ENCODE measurements at places on chromosomes 12 and 14. TPM values are rescaled to one million over a fixed set of nuclear protein-coding genes. Genes with fewer than 3 reads are reported as not detected.

The BCL11B gene
- total RNA-seq: 48.5 TPM

GRCh38 chr12:2011643-2012607, 7.7 kb upstream of the DCP1B start:
- H3K4me1 ChIP-seq: no peaks in the 10 kb centered on the region
- H3K27me3 ChIP-seq: peaks cover 3% of the 10 kb centered on the region
- H3K4me3 ChIP-seq: no peak overlapping the region
- no peak for DNase-seq

DNA sequence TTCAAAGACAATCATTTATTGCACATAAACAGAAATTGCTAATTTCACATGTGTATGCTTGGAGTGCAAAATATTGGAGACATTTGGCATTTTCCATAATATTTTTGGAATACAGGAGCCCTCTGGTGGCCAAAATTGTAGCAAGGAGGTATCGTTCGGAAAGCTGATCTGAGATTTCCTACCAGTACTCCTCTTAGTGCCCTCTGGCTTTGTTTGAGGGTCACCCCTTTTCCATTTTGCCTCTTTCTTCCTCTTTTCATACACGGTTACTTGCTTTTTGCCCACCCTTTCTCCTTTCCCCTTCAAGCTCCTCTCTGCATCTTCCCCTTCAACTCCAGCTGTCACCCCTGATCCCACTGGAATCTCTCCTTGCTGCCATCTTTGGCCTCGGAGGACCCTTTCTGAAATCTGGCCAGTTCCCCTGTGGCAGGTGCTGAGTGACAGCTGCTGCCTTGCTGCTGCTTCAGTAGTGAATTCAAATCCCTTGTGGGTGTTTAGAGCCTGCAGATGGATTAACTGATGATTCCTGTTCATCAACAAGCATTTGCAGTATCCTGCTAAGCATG, 164.6 kb upstream of the PARP11 start:
- H3K4me3 ChIP-seq: no peak overlapping the region
- H3K27ac ChIP-seq: no peak overlapping the region
- peak; percentile 31 for DNase-seq
- peaks cover 3% of the 10 kb centered on the region for H3K4me1 ChIP-seq

DNA sequence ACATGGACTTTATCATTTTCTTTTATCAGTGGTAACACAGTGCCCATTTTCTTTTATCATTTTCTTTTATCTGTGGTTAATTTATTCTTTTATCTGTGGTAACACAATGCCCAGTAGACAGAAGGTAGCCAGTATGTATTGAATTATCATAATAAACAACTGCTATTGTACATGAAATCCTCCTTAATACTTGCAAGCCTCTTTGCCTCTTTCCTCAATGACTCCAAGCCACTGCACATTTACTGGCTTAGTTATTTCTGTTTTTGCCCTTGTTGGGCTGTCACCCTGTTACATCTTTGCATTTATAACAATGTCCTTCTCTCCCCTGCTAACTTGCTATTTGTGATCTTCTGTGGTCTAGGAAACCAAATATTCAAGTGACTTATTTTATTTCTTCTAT, 345.0 kb downstream of the ATP23 start:
- peaks cover 2% of the 10 kb centered on the region for H3K4me1 ChIP-seq
- peaks cover 7% of the 10 kb centered on the region for H3K27me3 ChIP-seq
- H3K4me3 ChIP-seq: no peak overlapping the region
- H3K27ac ChIP-seq: no peak overlapping the region
- DNase-seq: no peak
- H3K36me3 ChIP-seq: no peaks in the 10 kb centered on the region

- no peak overlapping the region for H3K27ac ChIP-seq
- H3K4me3 ChIP-seq: no peak overlapping the region
- H3K4me1 ChIP-seq: peaks cover 12% of the 10 kb centered on the region
These were observed 113.3 kb downstream of the PTGER2 start for GRCh38 chr14:52427460-52427859.

The OAS1 gene
- total RNA-seq: 22.7 TPM

- H3K27ac ChIP-seq: no peak overlapping the region
- no peak overlapping the region for H3K4me3 ChIP-seq
- H3K27me3 ChIP-seq: no peaks in the 10 kb centered on the region
- no peaks in the 10 kb centered on the region for H3K4me1 ChIP-seq
- no peaks in the 10 kb centered on the region for H3K36me3 ChIP-seq
These were observed 1204.8 kb downstream of the GALC start for GRCh38 chr14:86788224-86788623.

DNA sequence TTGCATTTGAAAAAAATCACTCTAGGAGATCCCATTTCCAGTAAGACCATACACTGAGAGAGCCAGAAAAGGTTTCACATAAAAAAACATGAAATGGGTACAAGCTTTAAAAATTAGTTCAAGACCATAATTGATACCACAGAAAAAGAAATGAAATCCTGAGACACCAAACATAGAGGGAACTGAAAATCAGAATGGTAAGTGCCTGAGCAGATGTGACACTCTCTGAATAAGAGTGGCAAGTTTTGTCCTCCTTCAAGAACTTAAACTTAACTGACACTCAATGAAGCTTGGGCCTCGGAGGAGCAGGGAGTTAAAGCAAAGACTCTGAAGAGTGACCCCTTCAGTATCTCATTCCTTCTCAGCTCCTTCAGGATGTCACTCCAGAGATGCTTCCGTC, 23.2 kb upstream of the PTGDR start:
- no peak for DNase-seq
- H3K4me1 ChIP-seq: peaks cover 31% of the 10 kb centered on the region
- no peak overlapping the region for H3K4me3 ChIP-seq
- peaks cover 6% of the 10 kb centered on the region for H3K36me3 ChIP-seq

GRCh38 chr14:105199093-105199492, 18.0 kb upstream of the NUDT14 start:
- peaks cover 26% of the 10 kb centered on the region for H3K27me3 ChIP-seq
- DNase-seq: no peak
- H3K36me3 ChIP-seq: no peaks in the 10 kb centered on the region
- H3K4me3 ChIP-seq: no peak overlapping the region
- peaks cover 23% of the 10 kb centered on the region for H3K4me1 ChIP-seq

DNA sequence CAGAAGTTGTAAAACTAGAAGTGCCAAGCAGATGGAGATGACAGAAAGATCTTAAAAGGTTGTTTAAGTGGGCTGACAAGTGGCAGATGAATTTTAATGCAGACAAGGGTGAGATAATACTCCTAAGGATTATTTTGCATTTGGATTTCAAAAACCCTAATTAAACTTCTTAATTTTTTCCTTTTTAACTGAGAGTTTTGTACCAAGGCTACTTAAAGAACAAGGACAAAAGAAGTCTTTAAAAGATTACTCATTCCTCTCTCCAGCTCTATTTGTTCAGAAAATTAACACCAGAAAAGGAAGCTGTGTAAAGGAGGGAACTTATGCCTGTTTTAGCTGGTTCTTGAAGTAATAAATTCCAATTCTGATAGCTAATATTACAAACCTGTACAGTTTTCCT, 275.4 kb downstream of the ETNK1 start:
- no peaks in the 10 kb centered on the region for H3K4me1 ChIP-seq
- H3K27ac ChIP-seq: no peak overlapping the region
- H3K27me3 ChIP-seq: no peaks in the 10 kb centered on the region
- no peaks in the 10 kb centered on the region for H3K36me3 ChIP-seq
- DNase-seq: no peak
- no peak overlapping the region for H3K4me3 ChIP-seq

DNA sequence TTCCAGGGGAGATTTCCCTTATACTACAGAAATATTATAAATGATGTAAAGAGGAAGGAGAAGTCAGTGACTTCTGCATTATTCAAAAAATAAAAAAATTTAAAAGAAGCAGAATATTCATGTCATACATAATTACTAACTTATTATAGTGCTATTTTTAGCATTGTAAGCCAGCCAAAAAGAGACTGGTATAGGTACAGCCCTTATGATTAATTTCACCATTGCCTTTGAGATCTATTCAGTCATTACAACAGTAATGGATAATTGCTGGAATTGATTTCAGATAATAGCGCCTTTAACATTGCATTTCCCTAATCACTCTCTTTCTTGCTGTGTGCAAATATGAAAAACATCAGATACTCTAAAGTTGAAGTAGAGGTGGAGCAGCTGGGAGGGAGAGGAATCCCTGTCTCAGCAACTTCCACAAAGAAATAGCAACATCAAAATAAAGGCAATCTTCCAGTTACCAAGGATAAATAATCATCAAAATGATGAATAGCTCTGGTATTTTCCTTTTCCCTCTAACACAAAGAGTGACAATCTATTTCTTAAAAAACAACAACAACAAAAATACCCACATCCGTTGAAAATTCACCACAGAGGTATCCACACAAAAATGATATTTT, 71.8 kb upstream of the OVCH1 start:
- H3K36me3 ChIP-seq: no peaks in the 10 kb centered on the region
- no peak overlapping the region for H3K4me3 ChIP-seq
- H3K27me3 ChIP-seq: peaks cover 8% of the 10 kb centered on the region
- no peaks in the 10 kb centered on the region for H3K4me1 ChIP-seq
- DNase-seq: no peak
- no peak overlapping the region for H3K27ac ChIP-seq

GRCh38 chr12:26331960-26332359, 136.6 kb downstream of the SSPN start:
- H3K4me3 ChIP-seq: no peak overlapping the region
- DNase-seq: no peak
- H3K27me3 ChIP-seq: no peaks in the 10 kb centered on the region
- H3K36me3 ChIP-seq: peaks cover 9% of the 10 kb centered on the region
- H3K4me1 ChIP-seq: no peaks in the 10 kb centered on the region
- H3K27ac ChIP-seq: no peak overlapping the region

The ADAM21 gene
- total RNA-seq: 0.29 TPM

DNA sequence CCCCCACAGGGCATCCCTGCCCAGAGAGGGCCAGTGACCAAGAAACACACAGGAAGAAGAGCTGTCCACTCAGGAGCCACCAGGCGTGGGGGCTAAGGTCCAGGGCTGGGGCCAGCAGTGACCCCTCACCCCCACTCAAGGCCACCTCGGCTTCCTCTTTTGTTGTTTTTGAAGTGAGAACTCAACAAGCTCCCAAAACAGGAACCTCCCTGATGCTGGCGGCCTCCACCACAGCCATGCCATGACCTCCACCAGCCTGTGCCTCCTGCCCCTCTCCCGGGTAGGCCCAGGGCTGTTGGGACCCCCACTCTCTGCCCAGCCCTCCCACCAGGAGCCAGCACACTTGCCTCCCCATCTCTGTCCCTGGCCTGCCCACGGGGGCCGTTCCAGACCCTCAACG, 7.8 kb downstream of the AKT1 start:
- no peak for DNase-seq
- no peaks in the 10 kb centered on the region for H3K27me3 ChIP-seq
- H3K4me1 ChIP-seq: peaks cover 21% of the 10 kb centered on the region

The PRB2 gene
- not detected for total RNA-seq

DNA sequence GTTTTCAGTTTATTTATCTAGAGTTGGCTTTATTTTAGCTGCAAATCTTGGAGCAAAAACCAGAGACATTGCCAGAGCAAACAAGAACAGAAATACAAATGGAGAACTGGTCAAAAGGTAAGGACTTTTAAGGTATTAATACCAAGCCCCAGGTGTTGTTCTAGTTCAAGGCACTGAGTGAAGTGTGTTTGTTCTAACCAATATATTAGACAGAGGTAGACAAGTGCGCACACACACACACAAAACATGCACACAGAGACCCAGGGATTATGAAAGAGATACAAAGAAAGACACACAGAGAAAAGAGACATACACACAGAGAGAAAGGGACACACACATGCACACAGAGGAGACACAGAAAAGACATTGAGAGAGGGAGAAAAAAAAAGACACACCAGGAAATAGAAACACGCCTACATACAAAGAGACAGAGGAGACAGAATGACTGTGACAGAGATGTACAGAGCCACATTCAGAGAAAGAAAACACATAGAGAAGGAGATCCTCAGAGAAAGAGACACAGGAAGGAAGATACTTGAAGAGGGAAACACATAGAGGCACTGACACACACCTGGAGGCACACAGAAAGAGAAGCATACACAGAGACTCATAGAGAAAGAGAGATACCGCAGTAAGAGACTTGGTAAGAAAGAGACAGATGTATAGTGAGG, 50.2 kb downstream of the MIPOL1 start:
- no peak overlapping the region for H3K27ac ChIP-seq
- H3K27me3 ChIP-seq: no peaks in the 10 kb centered on the region
- H3K4me3 ChIP-seq: no peak overlapping the region
- no peak for DNase-seq
- H3K36me3 ChIP-seq: no peaks in the 10 kb centered on the region

The GCH1 gene
- total RNA-seq: 35.4 TPM

The MYH6 gene
- not detected for total RNA-seq

DNA sequence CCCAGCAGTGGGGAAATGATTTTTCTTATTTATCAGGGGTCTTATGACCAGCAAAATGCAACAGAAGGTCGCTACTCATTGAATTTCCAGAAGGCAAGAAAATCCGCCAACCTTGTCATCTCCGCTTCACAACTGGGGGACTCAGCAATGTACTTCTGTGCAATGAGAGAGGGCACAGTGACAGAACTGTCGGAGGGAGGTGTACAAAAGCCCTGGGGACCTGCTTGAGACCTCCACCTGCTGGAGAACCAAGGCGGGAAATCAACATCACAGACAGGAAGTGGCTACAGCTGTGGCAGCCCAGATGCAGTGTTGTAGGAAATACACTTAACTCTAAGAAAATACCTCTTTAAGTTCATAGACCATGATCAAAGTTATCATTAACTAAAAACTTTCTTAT, 250.9 kb upstream of the OR4E1 start:
- peak; percentile 78 for DNase-seq
- peak overlapping the region; percentile 36 for H3K4me3 ChIP-seq
- peaks cover 21% of the 10 kb centered on the region for H3K36me3 ChIP-seq
- H3K27ac ChIP-seq: peak overlapping the region; percentile 94

The FIGNL2 gene
- total RNA-seq: 0.43 TPM

DNA sequence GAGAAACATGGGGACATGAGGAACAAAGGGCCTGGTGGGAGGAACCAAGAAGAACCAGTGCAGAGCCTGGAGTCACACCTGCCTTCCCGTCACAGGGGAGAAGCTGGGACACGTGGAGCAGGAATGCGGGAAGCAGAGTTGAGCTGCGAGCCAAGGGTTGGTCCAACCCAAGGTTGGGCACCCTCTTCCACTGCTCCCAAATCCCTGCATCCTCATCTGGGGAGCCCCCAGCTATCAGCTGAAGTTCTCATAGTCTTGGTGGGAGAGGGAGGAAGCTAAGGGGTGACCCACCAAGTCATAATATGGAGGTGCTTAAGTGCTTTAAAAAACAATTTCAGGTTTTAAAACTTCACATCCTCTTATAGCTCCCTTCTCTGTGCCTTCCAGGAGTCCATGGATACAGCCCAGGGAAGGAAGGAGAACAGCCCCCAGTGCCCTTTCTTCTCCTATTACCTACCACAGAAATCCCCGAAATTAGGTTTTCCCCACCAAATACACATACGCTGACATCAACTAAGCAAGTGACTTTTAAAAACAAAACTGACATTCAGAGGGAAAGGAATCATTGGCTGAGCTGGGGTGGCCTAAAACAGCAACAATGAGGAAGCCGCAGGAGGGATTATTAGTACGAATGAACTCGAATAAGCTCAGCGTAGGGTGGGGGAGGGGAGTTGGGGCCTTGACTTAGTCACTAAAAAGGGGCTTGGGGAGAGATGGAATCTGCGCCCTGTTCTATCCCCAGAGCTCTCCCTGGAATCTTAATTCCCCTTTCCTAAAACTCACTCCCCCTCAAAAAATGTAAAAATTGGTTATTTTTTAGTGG, 4.5 kb downstream of the MYL6 start:
- H3K4me1 ChIP-seq: peaks cover 18% of the 10 kb centered on the region
- H3K27ac ChIP-seq: peak overlapping the region; percentile 9
- no peak for DNase-seq
- peaks cover 64% of the 10 kb centered on the region for H3K36me3 ChIP-seq
- no peak overlapping the region for H3K4me3 ChIP-seq

The LGR5 gene
- not detected for total RNA-seq
